HuH-7.5 (cell line): ENCODE measurements at places on chromosomes 16 and 17.

DNA sequence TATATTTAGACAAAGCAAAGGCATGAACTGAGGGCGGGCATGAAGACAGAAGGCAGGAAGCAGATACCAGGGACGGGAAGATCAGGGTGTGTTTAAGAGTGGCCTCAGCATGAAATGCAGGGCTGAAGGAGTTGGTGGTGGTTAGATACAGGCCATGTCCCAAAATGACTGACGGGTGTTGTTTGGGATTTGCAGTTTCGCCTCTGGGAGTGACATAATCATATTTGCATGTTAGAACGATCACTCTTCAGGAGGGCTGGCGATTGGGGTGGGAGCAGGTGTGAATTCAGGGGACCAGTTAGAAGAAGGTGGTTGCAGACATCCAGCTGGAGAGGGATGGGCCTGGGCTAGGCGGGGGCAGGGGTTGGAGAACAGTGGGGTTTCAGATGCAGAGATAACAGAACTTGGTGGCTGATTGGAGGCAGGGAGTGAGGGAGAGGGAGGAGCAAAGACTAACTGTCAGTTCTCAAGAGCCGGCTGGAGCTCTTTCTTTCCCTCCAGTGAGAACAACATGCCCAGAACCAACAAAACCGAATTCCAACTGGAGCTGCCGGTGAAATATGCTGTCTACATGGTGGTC lies 27.2 kb upstream of the ITGAX start:
- no peak for DNase-seq

DNA sequence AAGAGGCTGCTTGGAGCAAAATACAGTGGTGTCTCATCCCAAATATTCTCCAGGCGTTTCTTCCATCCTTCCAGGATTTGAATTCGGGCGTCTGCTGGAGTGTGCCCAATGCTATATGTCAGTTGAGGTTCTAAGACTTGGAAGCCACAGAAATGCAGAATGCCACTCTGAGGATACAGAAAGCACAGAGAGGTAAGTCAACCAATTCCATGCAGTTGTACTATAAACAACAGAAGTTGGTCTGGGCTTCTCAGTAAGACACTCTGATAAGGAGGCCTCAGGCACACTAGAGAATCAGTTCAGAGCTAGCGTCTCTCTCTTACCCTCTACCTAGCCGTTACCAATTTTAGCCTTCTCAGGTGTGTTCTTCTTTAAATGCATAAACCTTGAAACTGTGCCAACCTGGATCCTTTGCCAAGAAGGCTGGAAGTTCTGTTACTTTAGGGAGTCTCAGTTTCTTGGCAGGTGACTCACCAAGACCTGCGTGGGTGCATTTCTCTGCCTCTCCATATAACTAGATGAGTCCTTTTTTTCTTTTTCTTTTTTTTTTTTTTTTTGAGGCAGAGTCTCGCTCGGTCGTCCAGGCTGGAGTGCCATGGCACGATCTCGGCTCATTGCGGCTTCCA lies 15.1 kb downstream of the NQO1 start:
- DNase-seq = no peak

DNA sequence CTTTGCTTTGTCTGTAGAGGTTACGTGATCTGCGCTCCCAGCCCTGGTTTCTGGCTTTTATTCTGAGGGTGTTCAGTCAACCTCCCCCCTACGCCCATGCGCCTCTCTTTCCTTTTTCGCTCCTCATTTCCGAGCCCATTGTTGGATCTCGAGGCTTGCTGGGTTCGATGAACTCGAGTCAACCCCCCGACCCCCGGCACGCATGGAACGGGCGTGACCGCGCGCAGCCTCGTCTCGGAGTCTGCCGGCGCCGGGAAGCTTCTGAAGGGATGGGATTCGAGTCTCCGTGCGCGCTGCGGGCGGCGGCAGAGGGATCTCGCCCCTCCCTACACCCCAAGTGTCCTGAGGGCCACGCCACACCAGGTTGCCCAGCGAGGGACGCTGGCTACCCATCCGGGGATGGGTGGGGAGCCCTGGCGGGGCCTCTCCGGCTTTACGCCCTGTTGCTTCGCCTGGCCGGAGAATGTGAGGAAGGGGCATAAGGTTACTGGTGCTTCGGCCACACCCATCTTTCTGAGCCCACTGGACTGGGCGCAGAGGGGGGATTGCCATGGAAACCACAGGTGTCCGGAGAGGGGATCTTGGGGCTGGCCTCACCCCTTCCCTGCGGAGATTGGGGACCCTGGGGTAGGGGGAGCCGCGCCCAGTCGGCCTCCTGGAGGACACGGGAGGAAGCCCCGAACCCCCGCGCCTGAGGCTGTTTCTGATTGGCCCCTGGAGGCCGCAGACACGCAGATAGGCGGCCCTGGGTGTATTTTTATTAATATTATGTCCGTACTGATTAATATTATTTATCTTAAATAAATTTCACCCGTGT lies 1.8 kb downstream of the MAPT start:
- DNase-seq = no peak

DNA sequence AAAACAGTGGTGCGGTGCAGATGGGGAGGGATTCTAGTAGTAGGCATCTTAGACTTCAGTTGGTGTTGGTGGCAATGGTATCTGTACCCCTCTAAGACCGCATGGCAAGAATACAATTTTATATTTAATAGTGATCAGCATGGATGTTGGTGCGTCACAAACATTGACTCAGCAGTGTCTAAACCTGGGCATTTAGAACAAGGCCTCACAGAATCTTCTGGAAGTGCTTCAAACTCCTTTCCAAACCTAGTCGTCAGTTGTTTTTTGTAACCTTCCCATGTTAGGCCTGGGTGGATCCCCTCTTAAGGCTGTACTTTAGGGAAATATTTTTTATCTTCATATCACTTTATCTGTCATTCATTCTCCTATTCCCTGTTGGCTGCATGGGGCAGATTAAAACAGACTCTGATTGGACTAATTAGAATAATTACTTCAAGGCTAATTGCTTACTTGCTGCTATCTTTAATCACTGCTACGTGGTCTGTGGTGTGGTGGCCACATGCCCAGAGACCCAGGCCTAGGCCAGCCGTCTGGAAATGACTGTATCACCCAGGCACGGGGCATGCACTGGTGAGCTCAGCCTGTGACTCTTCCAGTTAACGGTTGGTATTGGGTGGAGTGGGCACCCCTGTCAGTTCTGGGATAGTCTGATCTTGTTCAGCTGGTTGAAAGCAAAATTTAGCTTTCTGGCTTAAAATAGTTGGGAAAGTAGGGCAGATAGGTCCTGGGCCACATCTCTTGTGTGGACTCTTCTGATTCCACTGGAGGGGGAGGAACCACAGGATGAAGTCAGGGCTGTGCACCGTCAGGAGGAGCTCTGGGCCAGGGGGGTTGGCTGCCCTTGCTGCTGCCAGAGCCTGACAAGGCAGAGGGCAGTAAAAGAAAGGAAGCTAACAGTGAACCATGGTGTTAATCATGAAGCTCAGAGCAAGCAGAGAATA lies 4.5 kb downstream of the ALKBH5 start:
- DNase-seq = no peak

GRCh38 chr17:28725660-28726225 lies 290 bp downstream of the TLCD1 start:
- no peak for DNase-seq

DNA sequence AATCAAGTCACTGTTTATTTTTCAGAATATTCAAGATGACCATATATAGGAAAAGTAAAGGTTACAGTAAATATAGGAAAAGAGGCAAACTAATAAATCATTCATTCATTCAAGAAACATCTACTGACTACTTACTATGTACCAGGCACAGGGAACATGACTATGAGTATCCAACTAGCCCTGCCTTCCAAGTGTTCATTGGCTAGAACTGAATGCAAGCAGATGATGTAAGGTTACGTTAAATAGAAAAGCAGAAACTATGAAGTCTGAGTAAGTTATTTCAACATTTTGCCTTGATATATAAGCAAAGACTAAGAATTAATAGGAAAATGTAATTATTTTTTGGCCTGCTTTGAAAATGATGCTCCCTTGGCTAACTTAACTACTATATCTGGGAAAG lies 36.7 kb downstream of the SPAG9 start:
- DNase-seq = no peak

DNA sequence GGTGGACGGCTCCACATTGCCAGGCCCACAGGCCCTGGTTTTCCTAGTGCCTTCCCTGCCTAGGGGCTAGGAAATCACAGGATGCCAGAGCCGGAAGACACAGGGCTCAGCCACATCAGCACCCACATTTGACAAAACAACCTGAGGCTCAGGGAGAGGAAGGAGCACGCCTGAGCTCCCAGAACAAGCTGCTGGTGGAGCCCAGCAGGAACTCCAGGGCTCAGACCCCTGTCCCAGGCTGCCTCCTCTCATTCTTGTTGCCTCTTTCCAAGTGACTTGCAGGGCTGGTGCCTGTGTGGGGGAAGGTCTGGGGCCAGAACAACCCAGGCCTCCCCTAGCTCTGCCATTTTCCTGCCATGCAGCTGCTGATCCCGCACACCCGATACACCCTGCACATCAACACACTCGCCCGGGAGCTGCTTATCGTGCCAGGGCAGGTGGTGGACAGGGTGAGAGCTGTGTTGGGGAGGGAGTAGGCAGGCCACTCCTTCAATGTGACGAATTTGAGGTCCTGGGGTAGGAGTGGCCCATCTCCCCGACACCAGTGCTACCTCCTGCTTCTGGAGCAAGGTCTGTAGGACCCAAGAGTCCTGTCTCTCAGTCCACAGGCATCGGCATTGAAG lies 7.6 kb downstream of the ALOX15B start:
- no peak for DNase-seq

DNA sequence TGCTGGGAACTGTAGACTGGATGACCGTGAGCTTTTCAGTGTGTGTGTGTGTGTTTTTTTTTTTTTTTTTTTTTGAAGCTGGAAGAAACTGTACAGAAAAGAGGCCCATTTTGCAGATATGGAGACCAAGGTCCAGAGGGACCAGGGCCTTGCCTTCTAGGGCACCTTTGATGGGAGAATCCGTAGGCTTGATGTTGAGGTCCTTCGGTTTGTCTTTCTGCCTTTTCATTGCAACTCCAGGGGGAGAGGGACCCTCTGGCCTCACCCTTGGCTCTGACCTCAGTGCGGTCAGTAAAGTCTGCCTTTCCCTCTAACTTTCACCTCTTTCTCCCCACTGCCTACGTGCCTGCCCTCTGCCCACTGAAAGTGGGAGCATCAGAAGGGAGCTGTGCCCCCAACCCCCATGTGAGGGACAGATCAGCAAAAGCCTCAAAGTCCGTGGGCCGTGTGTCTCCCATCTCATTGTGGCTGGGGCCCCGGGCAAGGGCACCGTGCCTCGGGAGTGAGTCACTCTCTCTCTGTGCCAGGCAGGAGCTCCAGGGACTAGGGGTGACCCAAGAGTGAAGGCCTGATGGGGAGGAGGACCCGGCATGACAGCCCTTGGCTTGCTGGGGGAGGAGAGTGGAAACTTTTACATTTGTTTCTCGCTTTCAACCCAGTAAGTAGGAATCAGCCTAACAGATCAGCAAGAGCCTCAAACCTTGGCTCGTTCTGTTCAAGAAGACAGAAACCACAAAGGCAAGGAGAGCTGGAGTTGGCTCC lies 123.6 kb downstream of the CMIP start:
- DNase-seq = no peak

DNA sequence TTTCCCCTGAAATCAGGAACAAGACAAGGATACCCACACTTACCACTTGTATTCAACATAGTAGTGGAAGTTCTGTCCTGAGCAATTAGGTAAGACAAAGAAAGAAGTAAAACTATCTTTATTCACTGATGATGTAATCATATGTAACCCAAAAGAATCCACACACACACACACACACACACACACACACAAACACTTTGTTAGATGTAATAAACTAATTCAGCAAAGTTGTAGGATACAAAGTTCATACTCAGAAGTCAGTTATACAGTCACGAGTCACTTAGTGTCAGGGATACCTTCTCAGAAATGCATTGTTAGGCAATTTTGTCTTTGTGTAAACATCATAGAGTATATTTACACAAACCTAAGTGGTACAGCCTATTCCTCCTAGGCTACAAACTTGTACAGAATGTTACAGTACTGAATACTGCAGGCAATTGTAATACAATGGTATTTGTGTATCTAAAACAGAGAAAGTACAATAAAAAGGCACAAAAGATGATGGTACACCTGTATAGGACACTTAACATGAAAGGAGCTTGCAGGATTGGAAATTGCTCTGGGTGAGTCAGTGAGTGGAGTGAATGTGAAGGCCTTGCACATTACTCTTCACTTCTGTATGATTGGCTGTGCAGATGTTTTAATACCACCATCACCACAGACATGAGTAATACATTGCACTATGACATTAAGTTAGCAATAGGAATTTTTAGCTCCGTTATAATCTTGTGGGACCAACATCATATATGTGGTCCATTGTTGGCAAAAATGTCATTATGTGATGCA lies 370.1 kb downstream of the ZFHX3 start:
- no peak for DNase-seq
